Diencephalon (tissue), 1 donor: ENCODE measurements at places on chromosomes 11 and 22. TPM values are rescaled to one million over a fixed set of nuclear protein-coding genes. Genes with fewer than 3 reads are reported as not detected.

The PLEKHA7 gene
- total RNA-seq, result 15.2 TPM

The ZNF214 gene
- total RNA-seq, result 14.1 TPM

The HTR3A gene
- 0.23 TPM for total RNA-seq

The UPK3A gene
- not detected for total RNA-seq

The TRIM48 gene
- total RNA-seq, result not detected

The NEFH gene
- total RNA-seq, result 4.4 TPM

The ZNRD2 gene
- 25.4 TPM for total RNA-seq

The TEF gene
- total RNA-seq, result 8.5 TPM

The REXO2 gene
- total RNA-seq, result 58.6 TPM

The TP53I11 gene
- total RNA-seq, result 13.8 TPM

The MMP10 gene
- total RNA-seq, result 0.23 TPM

The SHISA8 gene
- total RNA-seq, result not detected

The LIPT2 gene
- total RNA-seq, result 5.1 TPM

The CTNND1 gene
- total RNA-seq, result 123 TPM

The MLC1 gene
- 74.5 TPM for total RNA-seq

The OR5D13 gene
- not detected for total RNA-seq

The ARVCF gene
- 57.9 TPM for total RNA-seq

The CCDC89 gene
- total RNA-seq, result 2.5 TPM

The KRTAP5-10 gene
- not detected for total RNA-seq

The SOX6 gene
- total RNA-seq, result 54.7 TPM

The MS4A12 gene
- not detected for total RNA-seq

The OR52N4 gene
- not detected for total RNA-seq

The PHF5A gene
- total RNA-seq, result 35.1 TPM

The SCGB1D2 gene
- not detected for total RNA-seq

The LDLRAD3 gene
- total RNA-seq, result 67.6 TPM

The SNX32 gene
- 7.6 TPM for total RNA-seq

The PATZ1 gene
- 31.1 TPM for total RNA-seq

The LYVE1 gene
- total RNA-seq, result 5.8 TPM

The VSIG2 gene
- total RNA-seq, result not detected

The CSRP3 gene
- total RNA-seq, result not detected

The SLC6A5 gene
- 0.23 TPM for total RNA-seq

The DHCR7 gene
- 44.8 TPM for total RNA-seq

The LAYN gene
- total RNA-seq, result 2.5 TPM

The PSMD13 gene
- total RNA-seq, result 93.7 TPM

The CHADL gene
- 3.7 TPM for total RNA-seq

The ZBTB16 gene
- total RNA-seq, result 6.7 TPM

The MS4A7 gene
- 2.1 TPM for total RNA-seq

The JAML gene
- total RNA-seq, result 0.92 TPM

The OR52E8 gene
- not detected for total RNA-seq
